EH (cell line): ENCODE measurements at places on chromosomes 3 and 15.

DNA sequence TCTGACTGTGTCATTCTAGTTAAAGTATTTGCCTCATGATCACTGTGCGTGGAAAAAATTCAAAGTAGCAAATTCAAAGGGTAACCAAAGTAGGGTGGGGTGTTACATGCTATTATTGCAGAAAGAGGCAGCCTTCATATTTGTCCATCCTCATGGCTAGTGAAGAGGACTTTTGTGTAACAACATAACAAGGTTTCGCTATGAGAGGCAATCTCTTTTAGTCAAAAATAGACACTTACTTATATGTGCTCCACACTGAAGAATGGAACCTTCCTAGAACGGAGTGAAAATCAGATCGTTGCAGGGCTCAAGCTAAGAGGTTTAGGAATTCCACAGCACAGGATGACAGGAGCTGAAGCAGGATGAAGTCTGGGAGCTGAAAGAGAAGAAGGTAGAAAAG, 345.1 kb upstream of the CBLB start:
- no peak for DNase-seq

DNA sequence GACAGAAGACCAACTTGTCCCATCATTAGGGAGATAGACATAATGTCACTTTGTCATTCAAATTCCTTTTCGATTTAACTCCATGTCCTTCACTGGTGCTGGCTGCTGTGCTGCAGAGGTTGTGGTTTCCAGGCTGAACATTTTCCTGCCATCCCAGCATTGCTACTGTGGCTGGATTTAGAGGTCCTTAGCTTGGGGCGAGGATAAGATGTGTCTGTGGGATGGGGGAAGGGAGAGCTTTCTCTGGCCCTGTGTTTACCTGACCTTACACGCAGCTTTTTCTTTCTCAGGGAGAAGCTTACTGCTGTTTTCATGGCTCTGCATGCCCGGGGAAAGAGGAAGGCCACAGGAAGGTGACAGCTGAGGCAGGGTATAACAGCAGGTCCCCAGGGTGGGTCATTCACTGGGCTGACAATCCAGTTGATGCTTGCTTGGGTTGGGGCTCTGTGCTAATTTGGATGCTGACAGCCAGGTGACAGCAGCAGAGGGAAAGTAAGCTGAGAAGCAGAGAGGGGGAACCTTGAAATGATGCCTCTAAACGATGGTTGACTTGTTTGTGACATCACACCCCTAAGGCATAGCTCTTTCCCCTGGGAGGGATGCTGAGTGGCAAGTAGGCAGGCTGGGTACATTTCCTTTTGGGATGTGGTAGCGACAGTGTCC, 326.9 kb upstream of the CTNNB1 start:
- DNase-seq: no peak

- no peak for DNase-seq
Measured at GRCh38 chr15:82317091-82317489, 32.2 kb downstream of the GOLGA6L10 start.

DNA sequence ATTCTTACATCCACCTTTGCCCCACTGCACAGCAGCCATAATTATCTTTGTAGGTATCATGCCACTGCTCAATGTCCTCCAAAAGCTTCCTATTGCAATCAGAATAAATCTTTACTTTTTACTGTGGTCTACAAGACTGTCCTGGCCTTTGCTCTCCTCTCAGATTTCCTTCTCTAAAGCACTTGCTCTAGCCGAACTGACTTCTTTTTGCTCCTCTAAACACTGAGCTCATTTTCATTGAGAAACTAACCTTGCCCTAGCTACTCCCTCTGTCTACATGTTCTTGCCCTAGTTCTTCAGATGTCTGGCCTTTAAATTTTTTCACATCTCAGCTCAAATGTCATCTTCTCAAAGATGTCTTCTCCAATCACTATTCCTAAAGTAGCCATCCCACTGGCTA, 342.8 kb downstream of the TBC1D5 start:
- no peak for DNase-seq

DNA sequence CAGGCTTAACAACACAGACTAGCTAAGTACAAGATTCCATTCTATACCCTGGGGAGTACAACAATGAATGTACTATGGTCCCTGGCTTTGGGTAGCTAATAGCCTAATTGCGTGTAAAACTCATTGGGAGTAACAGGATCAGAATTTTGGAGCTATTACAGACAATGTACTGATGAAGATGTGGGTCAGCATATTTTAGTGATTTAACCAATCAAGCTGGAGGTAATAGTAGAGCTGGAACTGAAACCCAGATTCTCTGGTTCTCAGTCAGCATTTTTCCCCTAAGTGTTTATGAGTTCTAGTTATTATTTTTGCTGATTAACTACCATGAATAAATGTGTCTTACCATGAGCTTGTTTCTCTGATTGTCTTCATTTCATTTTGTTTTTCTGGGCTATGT, 578.7 kb downstream of the NLGN1 start:
- peak; percentile 38 for DNase-seq
